Right ventricle myocardium superior (tissue), 1 donor: ENCODE measurements at places on chromosomes 3 and 15. TPM values are rescaled to one million over a fixed set of nuclear protein-coding genes. Genes with fewer than 3 reads are reported as not detected.
A peak's percentile ranks its signal among the peaks of the same experiment; 100 is the strongest.

Gene ANKRD63
- 0.65 TPM for total RNA-seq

Gene FHIT
- total RNA-seq, result 21.5 TPM

Gene AMOTL2
- 63.0 TPM for total RNA-seq

Gene HIGD2B
- total RNA-seq, result not detected

Gene MEX3B
- 3.5 TPM for total RNA-seq

Gene NRG4
- total RNA-seq, result not detected

Gene CCNB2
- 0.86 TPM for total RNA-seq

Gene LDHAL6B
- not detected for total RNA-seq

Gene ZMYND10
- not detected for total RNA-seq

Gene SLC38A3
- total RNA-seq, result 10.6 TPM

Gene GPR171
- total RNA-seq, result 0.24 TPM

Gene CFAP100
- total RNA-seq, result not detected

Gene RBP2
- total RNA-seq, result not detected

Gene SERINC4
- 0.19 TPM for total RNA-seq

DNA sequence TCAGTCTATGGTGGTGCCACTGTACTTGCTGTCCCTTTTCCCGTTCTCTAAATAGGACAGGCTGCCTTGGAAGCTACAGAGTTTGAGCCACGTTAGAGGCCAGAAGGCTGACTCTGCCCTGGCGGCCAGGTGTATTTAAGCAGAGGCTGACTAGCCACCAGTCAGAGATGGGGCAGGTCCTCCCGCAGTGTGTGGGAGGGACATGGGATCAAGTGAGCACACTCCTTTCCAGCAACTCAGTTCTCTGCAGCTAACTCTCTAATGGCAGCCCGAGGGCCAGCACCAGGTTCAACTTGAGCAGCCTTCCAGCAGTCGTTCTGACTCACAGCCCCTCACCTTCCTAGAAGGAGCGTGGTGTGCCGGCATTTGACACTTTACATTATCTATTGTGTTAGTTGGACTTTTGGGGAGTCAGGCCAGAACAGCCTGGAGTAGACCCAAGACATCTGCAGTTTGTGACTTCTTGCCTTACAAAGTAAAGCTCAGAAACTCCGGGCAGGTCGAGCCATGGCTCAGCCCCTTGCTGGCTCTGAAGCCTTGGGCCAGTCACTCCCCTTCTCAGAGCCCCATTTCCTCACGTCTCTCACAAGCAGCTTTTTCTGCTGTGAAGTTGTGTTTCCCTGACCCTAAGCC, 46.7 kb upstream of the MYZAP start:
- DNase-seq, result no peak

DNA sequence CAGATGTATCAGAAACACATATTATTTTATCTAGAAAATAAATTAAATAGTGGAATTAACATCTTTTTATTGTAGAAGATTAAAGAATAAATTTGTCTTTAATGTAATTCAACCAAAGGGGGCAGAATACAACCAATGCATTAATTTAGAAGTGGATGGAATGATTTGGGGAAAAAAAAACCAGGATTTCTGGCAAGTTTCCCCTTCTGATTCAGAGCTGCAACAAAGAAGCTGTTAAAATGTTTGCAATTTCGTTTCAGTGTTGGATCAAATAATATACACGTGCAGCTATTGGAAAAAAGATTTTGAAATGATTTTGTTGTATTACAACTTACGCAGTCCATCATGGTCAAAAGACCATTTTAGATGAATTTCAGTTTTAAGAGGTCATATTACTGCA, 71.6 kb upstream of the ZNF280D start:
- no peak for DNase-seq

- peak; percentile 71 for DNase-seq
Observed at GRCh38 chr15:96627031-96627568, 296.6 kb downstream of the NR2F2 start.

- DNase-seq, result no peak
Observed at GRCh38 chr15:27237319-27237939, 266.4 kb downstream of the GABRG3 start.

DNA sequence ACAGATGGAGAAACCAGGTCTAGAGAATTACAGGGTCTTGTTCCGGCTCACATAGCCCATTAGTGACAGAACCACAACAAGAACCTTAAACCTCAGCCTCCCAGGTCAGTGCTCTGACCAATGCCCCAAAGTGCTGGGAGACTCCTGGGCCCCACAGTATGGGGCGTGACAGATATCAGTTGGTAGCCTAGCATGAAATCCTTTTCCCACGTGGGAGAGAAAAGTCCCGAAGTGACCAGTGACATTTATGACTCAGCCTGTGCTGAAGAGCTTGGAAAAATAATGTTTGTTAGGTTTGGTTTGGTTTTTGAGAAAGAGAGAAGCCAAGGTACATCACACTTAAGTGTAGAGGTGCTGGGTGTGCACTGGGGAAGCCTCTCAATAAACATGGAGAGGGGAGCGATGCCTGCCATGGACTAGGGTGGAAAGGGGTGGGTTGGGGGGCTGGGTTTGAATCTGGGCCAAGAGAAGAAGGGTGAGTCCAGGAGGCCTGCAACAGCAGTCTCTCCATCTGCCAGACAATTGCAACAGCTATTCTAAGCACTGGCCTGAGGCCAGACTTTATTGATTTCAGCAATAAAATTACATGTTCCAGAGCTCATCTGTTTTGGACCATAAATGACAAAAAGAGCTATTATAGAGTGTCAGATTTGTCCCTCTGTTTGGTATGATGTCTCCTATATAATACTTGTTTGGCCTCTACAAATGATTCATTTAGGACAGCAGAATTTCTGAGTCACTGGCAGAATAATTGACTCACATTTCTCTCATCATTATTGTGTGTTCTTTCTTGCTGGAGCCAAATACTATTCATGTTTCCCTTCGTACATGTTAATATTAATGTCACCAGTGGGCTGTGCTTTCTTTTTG, 43.4 kb downstream of the C2CD4A start:
- peak; percentile 43 for DNase-seq

GRCh38 chr3:29099775-29100174, 181.1 kb upstream of the RBMS3 start:
- DNase-seq, result no peak

DNA sequence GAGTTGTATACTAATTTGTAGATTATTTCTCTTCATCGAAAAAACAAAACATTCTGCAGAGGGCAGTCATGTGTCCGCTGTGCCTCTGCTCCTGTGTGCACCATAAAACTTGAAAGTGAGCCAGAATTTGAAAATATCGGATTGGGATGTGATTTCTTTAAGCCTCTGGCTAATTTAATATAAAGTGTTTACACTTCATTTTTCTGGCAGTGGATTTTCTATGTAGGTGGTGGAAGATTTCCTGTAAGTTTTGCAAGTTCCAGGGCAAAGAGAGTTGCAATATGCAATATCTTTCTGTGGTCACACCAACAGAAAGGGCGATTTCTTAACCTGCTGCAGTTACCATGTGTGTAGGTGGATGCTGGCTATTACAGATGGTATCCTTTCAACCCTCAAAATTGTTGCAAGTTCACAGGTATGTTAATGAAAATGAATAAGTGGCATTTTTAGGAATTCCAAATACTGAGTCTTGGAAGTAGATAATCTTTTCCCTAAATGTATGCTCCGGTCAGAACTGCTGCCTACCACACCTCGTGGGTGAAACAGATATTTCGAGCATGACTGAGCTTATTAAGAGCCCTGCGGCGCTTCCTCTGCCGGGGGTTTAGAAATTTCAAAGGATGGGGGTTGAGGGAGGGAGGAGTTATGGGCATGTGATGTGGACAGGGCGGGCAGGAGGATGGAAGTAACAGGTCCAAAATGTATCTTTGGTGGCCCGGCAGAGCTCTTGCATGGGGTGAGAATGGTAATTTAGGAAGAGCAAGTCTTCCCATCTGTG, 134.0 kb downstream of the PGPEP1L start:
- DNase-seq, result no peak

GRCh38 chr15:47412136-47412535, 305.2 kb upstream of the SEMA6D start:
- no peak for DNase-seq

- no peak for DNase-seq
Observed at GRCh38 chr3:20130106-20130505, 55.9 kb downstream of the SGO1 start.

DNA sequence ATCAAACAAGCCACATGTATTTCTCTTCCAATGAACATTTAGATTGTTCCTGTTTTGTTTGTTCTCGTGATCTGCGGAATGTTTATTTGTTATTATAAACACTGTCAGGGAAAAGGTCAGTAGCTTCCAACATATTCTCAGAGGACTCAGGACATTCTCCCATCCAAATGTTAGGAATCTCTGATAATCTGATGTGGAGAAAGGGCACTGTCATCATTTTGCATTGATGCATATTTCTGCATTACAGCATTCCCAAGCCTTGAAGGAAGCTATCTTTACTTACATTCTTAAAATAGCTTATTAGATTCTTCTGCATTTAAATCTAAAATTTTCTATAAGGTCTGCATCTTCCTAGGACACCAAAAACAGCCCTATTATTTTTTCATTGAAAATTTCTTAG, 10.3 kb downstream of the MYO1E start:
- no peak for DNase-seq

- DNase-seq, result no peak
Observed at GRCh38 chr3:9970020-9970652, 16.5 kb downstream of the EMC3 start.

GRCh38 chr3:101873619-101874018, 24.3 kb downstream of the NFKBIZ start:
- no peak for DNase-seq

GRCh38 chr3:29525254-29525881, 244.5 kb downstream of the RBMS3 start:
- DNase-seq, result peak; percentile 61

GRCh38 chr3:182608832-182609231, 184.5 kb upstream of the ATP11B start:
- DNase-seq, result no peak

- no peak for DNase-seq
Observed at GRCh38 chr3:46811615-46812236, 51.5 kb downstream of the MYL3 start.

DNA sequence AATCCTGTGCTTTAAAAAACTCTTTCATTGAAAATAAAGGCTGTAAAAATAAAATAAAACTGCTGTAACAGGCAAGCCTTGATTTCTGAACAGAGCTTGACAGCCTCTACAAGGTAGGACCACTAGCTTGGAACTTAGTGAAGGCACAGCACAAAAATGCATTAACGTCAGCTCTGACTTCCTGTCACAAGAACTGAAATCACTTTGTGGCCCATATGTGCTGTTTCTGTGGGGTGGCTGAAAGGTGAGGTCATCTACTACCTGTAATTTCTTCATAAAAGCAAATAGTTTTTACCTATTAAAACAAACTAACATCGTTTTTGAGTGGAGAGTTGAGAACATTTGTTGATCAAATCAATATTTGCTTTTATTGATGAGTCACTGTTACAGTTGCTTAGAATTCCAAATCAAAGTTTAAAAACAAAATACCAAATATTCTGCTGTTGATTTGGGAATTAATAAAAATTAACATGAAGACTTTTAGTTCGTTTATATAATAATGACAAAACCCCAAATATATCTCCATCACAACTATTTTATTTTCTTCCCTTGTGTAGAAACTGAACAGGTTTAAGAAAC, 1034.1 kb downstream of the MCTP2 start:
- DNase-seq, result no peak

GRCh38 chr15:47755941-47756340, 38.6 kb downstream of the SEMA6D start:
- DNase-seq, result no peak

GRCh38 chr3:120726791-120727190, 15.5 kb downstream of the RABL3 start:
- no peak for DNase-seq

DNA sequence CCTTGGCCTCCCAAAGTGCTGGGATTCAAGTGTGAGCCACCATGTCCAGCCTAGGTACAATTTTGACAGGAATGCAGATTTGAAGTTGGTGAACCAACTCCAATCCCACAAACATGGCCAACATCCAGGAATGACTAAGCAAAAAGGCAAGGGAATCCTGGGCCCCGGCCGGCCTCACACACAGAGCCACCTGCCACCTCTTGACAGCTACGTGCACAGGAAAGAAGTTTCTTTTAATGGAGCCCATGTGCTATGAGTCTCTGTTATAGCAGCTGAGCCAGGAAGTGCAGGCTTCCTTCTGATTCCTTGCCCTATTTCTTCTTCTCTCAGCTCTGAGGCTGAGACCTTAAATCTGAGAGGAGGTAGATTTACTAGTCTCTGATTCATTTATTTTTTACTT, 8.8 kb downstream of the TMEM40 start:
- peak; percentile 69 for DNase-seq

GRCh38 chr3:151837057-151837456, 23.1 kb downstream of the AADAC start:
- DNase-seq, result no peak

DNA sequence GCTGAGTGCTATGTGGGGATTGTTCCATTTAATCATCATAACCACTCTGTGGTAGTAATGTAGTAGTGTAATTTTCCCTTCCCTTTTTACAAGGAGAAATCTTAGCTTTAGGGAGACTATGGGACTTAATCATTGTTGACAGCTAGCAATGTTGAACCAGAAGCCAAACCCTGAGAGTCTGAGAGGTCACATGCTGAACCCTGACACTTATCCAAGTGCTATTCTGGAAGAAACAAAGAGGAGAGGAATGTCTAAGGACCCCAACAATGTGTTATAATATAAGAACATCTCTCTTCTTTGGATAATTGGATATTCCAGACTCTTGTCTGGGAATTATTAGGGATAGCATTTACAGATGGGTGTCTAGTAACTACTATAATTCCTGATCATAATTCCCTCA, 58.4 kb downstream of the GAP43 start:
- DNase-seq, result no peak

DNA sequence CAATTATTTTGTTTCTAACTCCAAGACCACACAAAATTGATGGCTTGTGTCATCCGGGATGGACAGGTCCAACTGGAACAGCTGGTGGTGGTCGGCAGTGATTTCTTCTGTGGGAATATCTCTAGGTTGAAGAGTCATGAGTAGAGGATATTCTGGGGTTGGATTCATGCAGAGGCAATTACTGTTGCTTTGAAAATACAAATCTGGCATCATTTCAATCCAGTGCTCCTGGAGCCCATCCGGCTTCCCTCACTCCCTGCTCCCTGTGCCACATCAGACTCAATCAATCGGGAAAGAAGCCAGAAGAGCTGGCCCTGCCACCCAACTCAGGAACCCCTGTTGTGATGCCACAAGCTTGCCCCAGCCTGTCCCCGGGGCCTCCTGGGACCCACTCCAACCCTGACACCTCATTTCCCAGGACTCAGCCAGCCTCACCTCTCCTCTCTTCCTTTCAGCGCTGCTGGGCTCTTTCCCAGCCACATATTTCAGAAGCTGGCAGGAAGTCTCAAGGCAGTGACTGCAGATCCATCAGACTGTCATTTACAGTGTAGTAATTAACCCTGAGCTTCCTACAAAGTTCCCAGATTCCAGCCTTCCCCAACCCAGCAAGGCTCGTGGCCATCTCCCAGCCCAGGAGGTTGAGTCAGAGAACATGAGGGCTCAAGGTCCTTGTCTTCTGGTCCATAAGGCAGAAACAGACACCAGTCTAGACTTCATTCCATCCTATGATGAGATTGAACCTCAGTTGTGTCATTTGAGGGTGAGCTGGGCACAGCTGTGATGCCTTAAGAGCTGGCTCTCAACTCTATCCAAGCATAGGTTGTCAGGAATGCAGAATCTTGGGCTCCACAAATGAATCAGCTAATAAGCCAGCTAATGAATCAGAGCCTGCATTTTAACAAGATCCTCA, 114.0 kb downstream of the FAM174B start:
- DNase-seq, result no peak

GRCh38 chr3:98763819-98764418, 779 bp downstream of the ST3GAL6 start:
- no peak for DNase-seq

- DNase-seq, result peak; percentile 77
Observed at GRCh38 chr3:12158387-12159226, at the start of gene TIMP4. Gene TIMP4, minus strand, starts transcription at chr3:12158912. Its CDS starts 72 bp downstream, at chr3:12158840.
